EH (cell line): ENCODE measurements at places on chromosomes 1 and 21.

- DNase-seq = peak; percentile 79
Observed at GRCh38 chr1:203153051-203153988, 22.3 kb downstream of the MYBPH start.

DNA sequence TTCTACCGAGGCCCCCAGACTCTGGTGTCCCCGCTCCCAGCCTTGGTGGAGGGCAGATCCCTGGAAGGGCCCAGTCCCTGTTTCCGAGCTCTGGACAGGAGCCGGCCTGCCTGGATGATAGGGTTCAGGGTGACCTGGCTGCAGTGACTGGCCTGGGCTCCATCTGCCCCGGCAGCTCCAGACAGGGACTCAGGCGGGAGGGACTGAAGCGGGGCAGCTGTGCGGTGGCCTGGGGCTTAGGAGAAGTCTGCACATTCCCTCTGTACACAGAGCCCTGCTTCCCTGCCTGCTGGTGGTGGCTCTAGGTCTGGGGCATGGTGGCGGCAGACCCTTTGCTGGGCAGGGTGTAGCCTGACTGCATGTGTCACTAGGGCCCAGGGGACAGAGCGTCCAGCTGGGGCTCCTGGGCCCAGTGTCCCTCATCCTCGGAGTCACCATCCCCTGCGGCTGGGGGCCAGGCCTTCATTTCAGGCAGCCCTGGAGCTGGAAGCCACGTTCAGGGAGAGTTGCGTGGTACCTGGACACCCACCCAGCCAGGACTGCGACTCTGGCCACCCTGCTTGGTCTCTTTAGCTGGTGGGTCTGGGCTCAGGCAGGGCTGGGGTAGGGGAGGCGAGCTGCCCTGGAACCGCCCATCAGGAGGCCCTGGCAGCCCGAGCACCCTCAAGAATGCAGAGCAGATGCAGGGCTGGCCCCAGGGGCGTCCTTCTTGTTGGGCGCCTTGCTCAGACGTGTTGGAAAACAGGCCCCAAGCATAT, 9.6 kb downstream of the ARHGEF16 start:
- no peak for DNase-seq

DNA sequence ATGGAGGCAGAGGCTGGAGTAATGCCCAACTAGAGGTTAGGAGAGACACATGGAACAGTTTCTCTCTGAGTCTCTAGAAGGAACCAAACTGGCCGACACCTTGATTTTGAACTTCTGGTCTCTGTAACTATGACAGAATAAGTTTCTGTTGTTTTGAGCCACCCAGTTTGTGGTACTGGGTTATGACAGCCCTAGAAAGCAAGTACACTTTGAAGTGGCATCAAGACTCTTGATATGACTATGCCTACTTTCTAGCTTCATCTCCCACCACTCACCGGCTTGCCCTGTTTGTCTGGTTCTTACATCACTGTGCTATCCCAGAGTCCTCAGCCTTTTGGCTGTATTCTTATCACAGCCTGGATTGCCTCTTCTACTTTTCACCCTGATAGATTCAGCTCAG, 230.3 kb upstream of the USP24 start:
- no peak for DNase-seq

DNA sequence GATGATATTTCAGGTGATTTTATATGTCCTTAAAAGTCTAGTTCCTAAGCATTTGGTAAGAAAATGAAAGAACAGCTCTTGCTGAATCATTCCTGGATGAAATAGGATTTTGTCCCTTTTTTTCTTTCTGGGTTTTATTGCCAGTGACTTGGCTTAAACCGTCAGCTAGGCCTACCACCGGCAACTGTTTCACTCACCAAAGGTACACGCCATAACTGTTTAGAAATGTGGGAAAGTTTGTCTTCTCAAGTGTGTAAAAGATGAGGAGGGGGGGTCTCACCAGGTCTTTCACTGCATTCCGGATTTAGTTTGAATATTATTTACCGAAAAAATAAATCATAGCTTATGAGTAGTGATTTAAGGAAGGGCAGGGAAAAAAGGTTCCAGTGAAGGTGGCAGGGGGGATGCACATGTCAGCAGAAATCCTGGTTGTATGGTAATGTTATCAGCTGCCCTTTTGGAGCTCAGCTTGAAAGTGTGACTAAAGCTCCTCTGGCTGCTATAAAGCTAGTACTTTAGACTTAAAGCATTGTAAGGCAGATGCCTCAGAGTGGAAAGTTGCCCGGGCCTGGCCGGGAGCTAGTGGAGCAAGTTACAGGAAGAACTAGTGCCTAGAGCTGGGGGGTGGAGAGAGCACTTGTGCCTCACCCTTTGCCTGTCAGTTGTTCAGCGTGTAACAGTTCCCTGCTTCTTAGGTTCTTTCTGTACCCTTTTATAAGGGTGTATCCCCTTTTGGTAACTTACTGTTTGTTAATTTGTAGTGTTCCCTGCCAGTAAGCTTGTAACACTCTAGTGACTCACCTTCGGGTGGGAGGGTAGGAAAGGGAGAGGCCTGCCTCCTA, 3.1 kb downstream of the ATP1A1 start:
- peak; percentile 84 for DNase-seq

- DNase-seq = no peak
Observed at GRCh38 chr1:192151176-192151575, 7.1 kb upstream of the RGS18 start.

DNA sequence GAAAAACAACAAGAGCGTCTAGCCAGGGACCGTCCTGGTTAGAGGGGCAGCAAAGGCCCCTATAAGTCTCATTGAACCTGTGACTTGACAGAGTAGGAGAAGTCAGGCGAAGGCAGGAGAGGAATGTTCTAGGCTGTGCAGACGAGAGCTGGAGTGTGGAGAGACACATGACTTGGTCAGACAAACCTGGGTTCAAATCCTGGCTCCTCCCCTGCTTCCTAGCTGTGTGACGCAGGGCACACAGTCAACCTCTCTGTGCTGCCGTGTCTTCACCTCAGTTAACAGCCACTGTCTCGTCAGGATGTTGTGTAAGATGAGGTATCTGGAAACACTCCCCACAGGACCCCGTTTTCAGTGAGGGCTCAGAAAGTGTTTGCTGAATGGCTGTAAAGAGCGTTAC, 15.6 kb downstream of the SLC66A1 start:
- no peak for DNase-seq

DNA sequence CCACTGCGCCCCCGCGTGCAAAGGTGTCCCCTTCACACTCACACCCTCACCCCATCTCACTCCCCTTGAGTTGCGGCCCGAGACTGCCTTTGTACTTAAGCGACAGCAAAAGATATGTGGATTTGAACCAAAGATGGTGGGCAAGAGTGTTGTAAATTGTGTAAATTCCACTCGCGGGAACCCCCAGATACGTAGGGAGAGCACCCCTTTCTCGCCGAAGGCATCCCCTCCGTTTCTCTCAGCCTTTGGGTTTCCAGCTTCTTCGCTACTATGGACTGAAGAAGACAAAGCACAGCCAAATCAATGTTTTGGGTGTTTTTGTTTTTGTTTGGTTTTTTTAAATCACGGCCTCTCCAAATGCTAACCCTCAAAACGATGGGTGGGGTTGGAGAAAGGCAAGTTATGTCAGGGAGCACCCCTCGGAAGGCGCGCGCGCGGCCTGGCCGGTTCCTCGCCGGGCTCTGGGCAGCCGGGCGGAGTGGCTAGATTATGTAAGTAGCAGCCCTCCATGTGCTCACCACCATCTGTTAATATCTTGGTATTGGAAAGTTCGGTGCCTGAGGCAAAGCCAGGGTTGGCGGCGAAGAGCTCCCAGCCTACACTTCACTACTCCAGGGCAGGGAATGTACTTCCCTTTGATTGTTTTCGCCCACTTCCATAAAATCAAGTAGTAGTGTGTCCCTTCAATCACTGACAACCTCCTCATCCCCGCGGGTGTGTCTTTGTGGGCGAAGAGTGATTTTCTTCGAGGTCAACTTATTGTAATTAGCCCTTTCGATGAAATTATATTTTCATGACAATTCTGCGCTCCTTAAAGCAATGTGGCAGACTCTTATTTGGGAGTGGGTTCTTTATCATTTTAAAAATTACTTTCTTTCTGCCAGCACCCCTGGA, 4.0 kb upstream of the PROX1 start:
- no peak for DNase-seq
